ENCODE measurements at places on chromosomes 3 and 15.

DNA sequence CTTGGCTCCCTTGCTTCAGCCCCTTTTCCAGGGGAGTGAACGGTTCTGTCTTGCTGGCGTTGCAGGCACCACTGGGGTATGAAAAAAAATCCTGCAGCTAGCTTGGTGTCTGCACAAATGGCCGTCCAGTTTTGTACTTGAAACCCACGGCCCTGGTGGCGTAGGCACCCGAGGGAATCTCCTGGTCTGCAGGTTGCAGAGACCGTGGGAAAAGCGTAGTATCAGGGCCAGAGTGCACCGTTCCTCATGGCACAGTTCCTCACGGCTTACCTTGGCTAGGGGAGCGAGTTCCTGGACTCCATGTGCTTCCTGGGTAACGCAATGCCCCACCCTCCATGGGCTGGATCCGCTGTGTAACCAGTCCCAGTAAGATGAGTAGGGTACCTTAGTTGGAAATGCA lies 214.9 kb downstream of the UBE2E2 start:
- DNase-seq, result no peak

- DNase-seq, result no peak
Observed at GRCh38 chr3:177236704-177237103, 39.4 kb upstream of the TBL1XR1 start.

DNA sequence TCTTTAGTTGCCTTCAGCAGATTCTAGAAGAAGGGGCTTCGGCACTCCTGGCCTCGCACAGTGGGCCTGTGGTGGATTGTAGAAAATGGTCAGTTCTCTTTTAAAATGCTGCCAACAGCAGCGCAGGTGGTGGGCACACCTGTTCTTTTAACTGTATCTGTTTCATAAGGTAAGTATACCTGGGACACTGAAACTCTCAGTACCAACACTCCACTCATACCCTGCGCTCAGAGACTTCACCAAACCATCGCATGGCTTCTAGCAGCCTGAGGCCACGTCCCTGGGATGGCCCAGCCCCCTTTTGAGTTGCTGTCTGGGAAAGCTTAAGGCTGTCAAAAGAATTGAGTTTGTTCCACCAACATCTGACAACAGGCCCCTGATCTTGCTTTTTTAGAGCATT lies 56.7 kb upstream of the MCF2L2 start:
- DNase-seq, result no peak

DNA sequence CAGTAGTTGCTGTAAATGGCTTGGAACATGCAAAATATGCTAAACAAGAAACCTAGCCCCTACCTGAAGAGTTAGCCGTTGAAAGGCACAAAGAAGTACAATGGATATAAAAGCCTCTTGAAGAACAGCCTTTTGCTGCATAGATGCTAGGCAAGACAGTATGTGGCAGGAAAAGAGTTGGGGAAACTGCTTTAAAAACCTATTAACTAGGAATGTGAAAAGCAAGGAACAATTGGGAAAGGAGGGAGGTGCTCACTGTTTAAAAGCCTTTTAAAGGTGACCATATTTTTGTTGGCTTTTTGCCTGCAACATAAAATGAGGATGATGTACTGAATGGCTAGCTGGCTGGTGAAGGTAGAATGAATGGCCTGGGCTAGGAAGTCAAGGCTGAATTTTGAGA lies 24.5 kb upstream of the SOX2 start:
- DNase-seq, result peak; percentile 37

DNA sequence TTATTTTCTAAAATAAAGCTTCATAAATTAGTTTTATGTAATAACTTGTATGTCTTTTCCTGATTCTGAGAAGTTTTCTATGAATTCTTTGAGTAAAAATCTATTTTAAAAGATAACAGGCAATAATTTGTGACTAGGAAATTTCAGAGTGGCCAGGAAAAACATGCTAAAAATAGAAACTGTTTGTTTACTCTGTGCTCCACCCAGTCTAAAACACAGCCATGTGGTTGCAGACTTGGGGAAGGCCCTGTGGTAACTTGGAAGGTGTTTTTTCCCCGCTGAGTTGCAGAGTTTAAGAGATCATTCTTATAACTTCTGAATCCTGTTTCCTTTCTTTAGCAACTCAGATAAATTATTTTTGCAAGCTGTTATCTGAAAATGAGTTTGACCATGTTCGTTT lies 21.9 kb downstream of the PLCL2 start:
- no peak for DNase-seq

- DNase-seq, result no peak
Observed at GRCh38 chr3:117322866-117323265, 613.3 kb downstream of the TUSC7 start.

- DNase-seq, result no peak
Observed at GRCh38 chr3:81965696-81966095, 204.3 kb upstream of the GBE1 start.

- no peak for DNase-seq
Observed at GRCh38 chr3:151327571-151328198, 1.7 kb downstream of the P2RY13 start.

- DNase-seq, result no peak
Observed at GRCh38 chr3:128188956-128189355, 35.7 kb downstream of the EEFSEC start.

DNA sequence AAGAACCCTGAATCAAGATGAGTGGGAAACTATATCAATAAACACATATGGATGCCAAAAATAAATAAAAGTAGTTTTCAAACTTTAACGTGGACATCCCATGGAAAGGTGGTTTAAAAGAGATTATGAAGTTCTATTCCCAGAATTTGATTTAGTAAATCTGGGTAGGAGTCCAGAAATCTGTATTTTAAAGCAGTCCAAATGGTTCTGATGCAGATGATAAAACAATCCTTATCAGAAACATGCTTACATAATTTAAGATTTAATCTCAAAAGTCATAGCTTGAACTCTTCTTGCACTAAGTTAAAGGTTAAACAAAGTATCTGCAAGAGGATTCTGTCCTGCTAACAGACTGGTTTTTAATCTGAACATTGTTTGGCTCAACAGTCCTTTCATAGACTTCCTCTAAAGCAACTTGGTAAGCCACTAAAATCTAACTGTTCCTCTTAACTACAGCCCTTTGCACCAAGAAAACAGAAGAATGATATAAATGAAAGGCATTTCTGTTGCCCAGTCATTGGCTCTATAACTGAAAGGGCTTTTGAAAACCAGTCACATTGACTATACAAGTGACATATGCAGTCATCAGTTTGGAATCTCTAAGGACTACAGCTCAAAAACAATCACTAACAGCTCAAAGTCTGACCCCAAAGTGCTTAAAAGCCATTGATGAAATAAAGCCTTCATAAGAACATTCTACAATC lies 23.4 kb upstream of the MAP4 start:
- DNase-seq, result no peak

GRCh38 chr15:31401282-31401681 lies 74.6 kb downstream of the KLF13 start:
- DNase-seq, result no peak

GRCh38 chr3:347581-347980 lies 151.0 kb downstream of the CHL1 start:
- no peak for DNase-seq

- DNase-seq, result no peak
Observed at GRCh38 chr15:98946301-98947255, 61.0 kb downstream of the PGPEP1L start.

DNA sequence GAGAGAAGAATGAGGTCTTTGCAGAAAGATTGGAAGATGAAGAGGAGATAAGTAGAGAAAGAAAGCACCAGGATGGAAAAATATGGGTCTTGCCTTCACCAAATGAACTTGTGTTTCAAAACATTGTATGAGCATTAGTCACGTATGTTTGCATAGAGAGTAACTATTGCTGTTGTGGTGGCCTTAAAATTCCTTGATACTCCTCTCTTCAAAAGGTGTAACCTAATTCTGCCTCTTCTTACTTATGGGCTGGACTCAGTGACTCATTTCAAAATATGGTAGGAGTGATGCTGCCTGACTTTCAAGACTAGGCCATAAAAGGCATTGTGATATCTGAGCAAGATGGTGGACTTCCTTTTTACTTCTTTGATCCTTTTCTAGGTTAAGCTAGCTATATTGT lies 228.7 kb upstream of the ZNF385D start:
- no peak for DNase-seq

DNA sequence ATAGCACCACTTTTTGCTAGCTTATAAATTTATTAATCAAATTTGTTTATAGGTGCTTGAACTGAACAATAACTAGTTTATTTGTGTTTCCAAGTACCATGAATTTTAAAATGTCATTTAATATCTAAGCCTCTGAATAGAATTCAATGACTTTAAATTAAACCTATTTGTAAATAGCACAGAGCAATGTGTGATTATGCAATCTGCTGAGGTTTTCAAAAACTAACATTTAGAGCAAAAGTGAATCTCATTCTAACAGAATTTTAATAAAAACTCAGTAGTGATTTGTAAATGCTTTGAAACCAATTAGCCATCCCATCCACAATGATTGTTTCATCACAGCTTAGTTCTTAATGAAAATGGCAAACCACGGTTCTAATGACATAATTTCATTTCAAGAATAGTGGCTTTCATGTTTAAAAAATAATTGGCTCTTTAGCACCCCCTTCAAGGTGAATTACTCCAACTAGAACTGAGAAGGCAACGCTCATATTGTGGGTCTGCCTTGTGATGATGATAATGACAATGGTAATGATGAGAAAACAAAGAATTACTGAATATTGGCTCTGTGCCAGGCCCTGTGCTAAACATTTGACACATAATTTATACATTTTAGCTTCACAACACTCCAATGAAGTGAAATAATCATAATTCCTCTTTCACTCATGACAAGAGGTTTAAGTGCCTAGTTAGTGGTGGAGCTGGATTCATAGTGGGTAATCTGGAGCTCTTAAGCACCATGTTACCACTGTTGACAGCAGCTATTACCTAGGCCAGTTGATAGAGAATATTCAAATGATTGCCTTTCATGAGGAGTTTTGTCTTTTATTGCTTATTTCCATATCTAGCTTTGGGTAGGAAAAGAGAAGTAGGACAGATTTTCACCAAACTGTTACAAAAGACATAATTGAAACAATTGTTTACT lies 145.7 kb downstream of the RBMS3 start:
- peak; percentile 73 for DNase-seq

- no peak for DNase-seq
Observed at GRCh38 chr3:14680716-14681115, 5.8 kb downstream of the C3orf20 start.

- no peak for DNase-seq
Observed at GRCh38 chr15:90769375-90769774, 52.2 kb downstream of the BLM start.

DNA sequence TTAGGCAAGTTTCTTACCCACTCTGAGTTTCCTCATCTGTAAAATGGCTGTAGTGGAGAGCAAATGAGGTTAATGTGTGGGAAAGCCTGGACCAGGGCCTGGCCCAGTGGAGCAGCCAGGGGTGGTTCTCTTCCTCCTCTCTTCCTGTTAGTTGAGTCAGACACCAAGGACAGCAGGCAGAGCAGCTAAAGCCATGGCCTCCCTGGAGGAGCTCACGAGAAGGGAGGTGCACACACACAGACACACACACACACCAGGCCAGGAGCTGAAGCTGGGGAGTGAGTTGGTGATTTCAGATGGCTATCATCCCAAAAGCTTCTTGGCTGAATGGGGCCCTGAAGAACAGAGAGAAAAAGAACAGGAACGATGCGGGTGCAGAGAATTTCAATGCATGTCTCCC lies 33.2 kb upstream of the TSPAN3 start:
- DNase-seq, result no peak

GRCh38 chr3:134666466-134666865 lies 15.6 kb upstream of the KY start:
- no peak for DNase-seq

GRCh38 chr3:32421991-32422859 lies 30.6 kb downstream of the CMTM7 start:
- DNase-seq, result peak; percentile 61

All from NCI-H1105 (cell line).